ENCODE measurements at places on chromosomes 13 and 19. TPM values are rescaled to one million over a fixed set of nuclear protein-coding genes. Genes with fewer than 3 reads are reported as not detected.

APOC4 gene
- total RNA-seq = not detected

ZNF221 gene
- 7.5 TPM for total RNA-seq

SMIM24 gene
- not detected for total RNA-seq

SIGLEC10 gene
- not detected for total RNA-seq

OR7C1 gene
- not detected for total RNA-seq

EDDM13 gene
- not detected for total RNA-seq

NPAS1 gene
- 12.8 TPM for total RNA-seq

MATK gene
- not detected for total RNA-seq

PLPP2 gene
- 1.4 TPM for total RNA-seq

MAB21L1 gene
- total RNA-seq = 0.32 TPM

NTN5 gene
- not detected for total RNA-seq

NKG7 gene
- not detected for total RNA-seq
